ENCODE measurements at places on chromosomes 11 and 22. TPM values are rescaled to one million over a fixed set of nuclear protein-coding genes. Genes with fewer than 3 reads are reported as not detected.

The OR52A5 gene
- not detected for total RNA-seq

The A4GALT gene
- 8.5 TPM for total RNA-seq

The LGALS12 gene
- total RNA-seq = not detected

The LGALS1 gene
- 7,806 TPM for total RNA-seq

The BDNF gene
- total RNA-seq = 16.0 TPM

The ZDHHC5 gene
- total RNA-seq = 31.5 TPM

The CDON gene
- 1.2 TPM for total RNA-seq

The IFT27 gene
- 14.2 TPM for total RNA-seq

The BTG4 gene
- not detected for total RNA-seq
